CD8-positive, alpha-beta memory T cell (primary cell): ENCODE measurements at places on chromosomes 2 and 18.

DNA sequence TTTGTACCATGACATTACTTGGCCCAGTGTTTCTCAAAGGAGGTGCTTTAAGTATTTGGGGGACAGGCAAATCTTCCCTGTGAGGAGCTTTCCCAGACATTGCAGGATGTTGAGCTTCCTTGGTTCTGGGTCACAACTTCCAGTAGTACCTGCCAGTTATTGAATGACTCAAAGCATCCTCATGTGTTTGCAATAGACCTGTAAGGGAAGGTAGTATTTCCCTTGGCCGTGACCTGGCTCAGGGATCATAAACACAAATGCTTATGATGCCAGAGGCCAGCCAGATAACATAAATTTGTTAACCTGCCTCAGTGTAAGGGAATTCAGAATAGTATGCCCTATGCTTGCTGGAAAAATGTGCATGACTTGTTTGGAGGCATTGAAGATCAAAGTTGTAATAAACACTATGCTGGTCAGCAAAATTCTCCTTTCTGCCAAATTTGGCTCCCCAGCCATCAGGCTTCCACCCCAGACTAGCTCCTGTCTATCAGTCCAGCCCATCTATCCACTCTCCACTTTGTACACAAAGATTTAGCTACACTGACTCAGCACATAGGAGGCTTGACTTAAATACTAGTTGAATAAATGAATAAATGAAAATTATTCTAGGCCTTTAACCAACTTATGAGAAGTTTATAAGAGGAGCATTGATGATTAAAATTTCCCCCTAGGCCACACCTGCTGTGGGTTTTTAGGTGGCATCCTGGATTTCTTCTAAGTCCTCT, 102.0 kb upstream of the EFEMP1 start:
- DNase-seq, result no peak

GRCh38 chr2:174157053-174157452, 91.3 kb downstream of the OLA1 start:
- no peak for DNase-seq

DNA sequence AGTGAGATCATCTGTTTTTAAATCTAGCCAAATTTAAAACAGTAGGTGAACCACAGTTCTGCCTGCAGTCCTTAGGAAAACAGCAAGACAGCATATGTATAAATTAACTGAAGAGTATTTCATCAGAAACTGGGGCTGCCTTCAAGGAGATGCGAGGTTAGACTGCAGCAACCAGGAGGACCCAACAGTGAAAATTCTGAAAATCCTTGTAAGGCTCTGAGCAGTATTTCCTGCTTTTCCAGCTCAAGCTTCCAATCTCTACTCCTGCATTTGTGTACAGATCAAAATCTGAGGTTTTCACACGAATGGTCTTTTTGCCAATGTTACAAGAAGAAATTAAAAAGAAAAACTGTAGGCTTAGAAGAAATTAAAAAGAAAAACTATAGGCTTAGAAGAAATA, 43.7 kb downstream of the CERKL start:
- no peak for DNase-seq

- DNase-seq, result no peak
Measured at GRCh38 chr2:231642631-231643494, 50.2 kb downstream of the TEX44 start.

- DNase-seq, result no peak
Measured at GRCh38 chr2:152068226-152068625, 30.6 kb downstream of the CACNB4 start.

GRCh38 chr18:74152857-74153256, 4.5 kb downstream of the TIMM21 start:
- no peak for DNase-seq

DNA sequence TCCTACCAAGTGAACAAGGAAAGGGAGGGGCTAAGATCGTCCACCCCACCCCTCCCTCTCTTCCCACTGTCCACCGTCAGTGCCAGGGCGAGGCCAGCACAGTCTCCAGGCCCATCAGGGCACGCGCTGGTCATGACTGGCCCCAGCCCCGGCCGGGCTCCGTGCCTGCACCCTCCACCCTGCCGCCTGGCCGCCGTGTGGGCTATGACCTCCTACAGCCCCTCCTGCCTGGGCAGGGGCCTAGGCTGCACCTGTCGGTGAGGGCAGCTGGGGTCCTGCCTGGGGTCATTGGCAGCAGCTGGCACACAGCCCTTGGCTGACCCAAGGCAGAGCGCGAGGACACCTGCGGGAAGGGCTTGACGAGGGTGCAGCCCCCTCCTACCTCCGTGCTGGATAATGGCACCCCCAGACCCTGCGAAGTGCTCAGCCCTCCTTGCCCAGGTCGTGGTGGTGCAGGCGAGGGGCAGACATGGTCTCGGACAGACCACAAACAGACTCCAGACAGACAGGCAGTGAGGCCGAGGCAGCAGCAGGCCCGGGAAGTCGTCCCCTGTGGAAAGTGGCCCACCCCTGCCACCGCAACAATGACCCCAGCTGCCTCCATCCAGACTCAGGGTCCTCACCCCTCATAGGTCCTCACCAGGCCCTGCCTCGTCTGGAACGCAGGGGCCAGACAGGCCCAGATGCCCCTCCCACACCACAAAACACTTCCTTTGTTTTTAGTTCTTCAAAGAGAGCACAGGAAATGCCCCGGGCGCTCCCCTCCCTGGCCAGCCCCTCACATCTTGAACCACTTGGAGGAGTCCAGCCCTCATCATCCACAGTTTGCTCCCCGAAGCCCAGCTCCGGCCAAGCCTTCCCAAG, 43.1 kb upstream of the GPC1 start:
- peak; percentile 37 for DNase-seq

- no peak for DNase-seq
Measured at GRCh38 chr2:60318544-60318943, 234.9 kb downstream of the BCL11A start.

- DNase-seq, result no peak
Measured at GRCh38 chr2:65350651-65351056, 81.7 kb downstream of the SPRED2 start.

GRCh38 chr2:72826156-72826477, 284 bp upstream of the EXOC6B start:
- no peak for DNase-seq

DNA sequence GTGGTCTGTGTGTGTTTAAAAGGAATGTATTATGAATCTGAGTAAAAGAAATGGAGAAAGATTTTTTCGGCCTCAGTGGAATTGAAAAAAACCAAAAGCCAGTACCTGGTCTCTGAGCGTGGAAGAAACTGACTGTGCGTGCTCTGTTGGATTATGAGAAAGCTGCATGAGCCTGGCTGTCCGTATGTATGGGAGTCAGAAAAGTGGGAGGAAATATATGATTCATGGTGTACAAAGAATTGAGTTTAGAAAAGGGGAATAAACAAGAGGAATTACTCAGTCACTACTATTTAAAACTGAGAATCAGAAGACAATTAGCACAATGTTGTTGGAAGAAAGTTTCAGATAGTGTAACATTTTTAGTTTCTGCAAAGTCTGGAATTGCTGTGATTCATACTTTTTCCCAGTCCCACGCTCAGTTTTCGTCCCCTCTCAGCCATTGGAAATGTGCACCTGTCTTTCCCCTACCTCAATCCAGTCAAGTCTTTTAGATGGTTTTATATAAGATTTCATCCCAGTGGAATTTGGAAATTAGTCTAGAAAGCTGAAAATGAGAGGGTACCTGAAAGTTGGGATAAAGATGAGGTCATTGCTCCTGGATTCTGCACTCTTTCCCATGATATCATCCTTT, 66.4 kb upstream of the CHMP1B start:
- no peak for DNase-seq

GRCh38 chr2:217001740-217002139, 141.9 kb upstream of the TNP1 start:
- DNase-seq, result no peak

DNA sequence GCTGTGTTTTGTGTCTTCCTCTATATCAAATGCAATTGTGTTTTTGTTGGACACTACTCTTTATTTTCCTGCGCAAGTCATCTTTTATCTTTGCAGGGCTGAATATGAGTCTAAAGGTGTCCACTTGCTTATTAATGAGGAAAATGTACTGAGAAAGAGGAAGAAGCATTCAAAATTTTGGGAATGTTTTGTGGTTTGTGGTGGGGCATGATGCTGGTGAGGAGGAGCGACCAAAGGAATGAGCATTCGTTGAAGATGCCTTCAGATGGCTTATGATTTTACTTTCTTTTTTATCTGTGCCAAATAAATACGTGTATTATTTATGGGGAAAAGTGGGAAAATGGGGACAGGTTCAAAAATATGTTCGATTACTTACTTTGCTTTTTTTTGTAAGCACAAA, 63.9 kb upstream of the SMIM21 start:
- DNase-seq, result no peak

GRCh38 chr2:84288293-84288692, 170.8 kb downstream of the SUCLG1 start:
- DNase-seq, result no peak

DNA sequence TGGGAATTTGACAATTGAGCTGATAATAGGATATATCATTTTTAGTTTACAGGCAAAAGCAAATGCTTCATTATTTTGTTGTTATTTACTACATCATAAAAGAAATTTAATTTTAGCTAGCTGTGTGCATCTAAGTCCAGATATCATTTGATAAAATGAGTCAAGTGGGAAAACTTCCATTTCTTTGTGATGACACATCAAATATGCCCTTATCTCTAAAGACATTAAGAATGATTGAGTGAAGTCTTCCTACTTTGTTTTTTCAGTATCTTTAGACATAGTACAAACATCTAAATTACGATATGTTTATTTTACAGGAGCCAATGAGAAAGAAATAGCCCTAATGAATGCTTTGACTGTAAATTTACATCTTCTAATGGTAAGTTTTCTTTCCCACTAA, 77.0 kb downstream of the KYNU start:
- DNase-seq, result no peak

DNA sequence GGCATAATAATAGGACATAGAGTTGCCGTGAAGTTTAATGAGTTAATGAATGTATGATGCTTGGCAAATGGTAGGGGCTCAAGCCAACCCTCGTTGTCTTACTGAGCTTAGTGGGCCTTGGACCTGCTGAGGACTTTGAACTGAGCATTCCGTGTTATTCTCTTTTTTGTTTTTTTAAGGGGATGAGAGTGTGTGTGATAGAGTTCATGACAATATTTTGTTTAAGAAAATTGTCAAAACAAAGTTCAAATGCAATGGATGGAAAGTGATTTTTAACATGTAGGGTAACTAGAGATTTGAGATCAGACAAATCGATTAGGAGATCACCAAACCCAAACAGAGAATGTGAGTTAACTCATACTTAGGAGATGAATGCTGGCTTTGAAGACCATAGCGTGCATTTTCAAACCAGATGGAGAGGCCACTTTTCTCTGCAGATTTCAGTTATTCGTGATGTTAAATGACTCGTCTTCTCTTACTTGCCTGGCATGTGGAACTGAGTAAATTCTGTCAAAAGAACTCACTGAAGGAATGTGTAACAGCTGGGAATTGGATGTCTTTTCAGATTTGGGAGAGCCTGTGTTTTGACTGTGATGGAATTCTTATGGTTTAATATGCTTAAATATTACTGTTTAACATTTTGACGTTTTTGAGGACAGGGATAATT, 88.7 kb downstream of the NEDD4L start:
- DNase-seq, result no peak

GRCh38 chr2:202624133-202624532, 10.6 kb upstream of the FAM117B start:
- no peak for DNase-seq

- no peak for DNase-seq
Measured at GRCh38 chr2:17971531-17972125, 93.2 kb downstream of the KCNS3 start.

GRCh38 chr2:173397539-173397938, 42.9 kb downstream of the CDCA7 start:
- DNase-seq, result no peak

- no peak for DNase-seq
Measured at GRCh38 chr18:13315000-13315399, 96.4 kb downstream of the LDLRAD4 start.

GRCh38 chr2:237097911-237098702, 12.4 kb downstream of the COPS8 start:
- no peak for DNase-seq

DNA sequence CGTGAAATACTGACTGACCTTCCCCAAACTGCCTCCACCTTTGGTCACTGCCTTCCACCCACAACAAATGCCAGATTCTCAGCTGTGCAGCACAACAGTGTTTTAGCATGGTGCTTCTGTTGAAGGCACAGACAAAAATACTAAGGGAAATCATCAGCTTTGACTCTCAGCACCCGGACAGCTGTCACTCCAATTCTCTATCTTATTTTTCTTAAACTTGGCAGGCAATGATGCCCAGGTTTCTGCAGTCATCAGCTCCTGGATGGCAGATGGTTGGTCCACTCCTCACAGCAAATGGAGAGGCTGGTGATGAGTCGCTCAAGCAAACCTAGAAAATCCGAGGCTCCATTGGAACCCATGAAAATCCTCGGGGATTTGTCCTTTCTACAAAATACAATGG, 2.9 kb upstream of the FAM124B start:
- no peak for DNase-seq

GRCh38 chr18:51053814-51054213, 23.8 kb downstream of the SMAD4 start:
- DNase-seq, result no peak

DNA sequence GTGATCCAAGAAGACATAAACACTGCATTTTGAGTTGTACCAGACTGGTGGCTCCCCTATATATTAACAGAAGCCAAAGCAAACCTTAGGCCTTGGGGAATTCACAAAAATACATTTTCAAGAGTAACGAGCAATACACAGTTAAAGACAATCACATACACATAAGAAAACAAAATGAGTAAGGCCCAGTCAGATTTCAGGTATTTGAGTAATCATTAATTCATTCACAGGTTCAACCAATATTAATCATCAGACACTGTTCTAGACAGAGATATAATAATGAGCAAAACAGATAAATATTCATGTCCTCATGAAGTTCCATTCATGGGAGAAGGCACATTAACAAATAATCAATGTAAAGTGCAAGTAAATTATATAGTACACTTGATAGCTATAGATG, 9.6 kb downstream of the STPG4 start:
- no peak for DNase-seq

DNA sequence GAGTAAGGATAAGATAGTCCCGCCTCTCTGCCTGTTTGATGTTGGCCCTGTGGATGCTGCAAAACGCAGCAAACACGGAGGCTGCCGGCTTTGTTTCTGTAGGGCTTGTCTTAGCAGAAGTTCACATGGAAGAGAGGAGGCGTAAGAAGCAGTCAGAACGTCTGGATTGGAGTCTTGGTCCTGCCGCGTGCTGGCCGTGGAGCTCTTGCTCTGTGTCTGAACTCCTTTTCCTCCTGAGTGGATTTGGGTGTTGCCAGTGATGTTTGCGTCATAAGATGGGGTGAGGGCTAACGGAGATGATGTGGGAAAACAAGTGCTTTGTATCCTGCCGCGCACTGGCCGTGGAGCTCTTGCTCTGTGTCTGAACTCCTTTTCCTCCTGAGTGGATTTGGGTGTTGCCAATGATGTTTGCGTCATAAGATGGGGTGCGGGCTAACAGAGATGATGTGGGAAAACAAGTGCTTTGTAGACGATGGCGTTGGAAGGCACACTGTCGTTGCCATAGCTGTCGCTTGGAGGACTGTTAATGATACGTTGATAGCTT, 240.9 kb downstream of the AGAP1 start:
- no peak for DNase-seq

DNA sequence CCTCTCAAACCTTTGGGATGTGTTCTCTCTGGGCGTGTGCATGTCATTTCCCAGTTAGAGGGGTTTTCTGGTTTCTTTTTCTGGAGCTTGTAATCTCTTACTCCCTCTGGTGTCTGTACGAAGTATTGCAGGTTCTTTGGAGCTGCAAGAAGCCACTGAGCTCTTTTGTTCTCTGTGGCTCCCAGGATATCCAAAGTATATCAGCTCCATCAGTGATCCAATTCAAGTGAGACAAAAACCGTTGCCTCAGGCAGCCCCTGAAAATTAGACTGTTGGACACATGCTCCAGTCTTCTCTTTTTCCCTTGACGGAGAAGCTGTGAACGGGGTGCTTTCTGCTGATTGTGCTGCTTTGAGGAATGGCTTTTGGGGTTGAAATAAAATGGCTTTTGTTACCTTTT, 59.0 kb upstream of the LDLRAD4 start:
- no peak for DNase-seq
